ENCODE measurements at places on chromosomes 1 and 21.

DNA sequence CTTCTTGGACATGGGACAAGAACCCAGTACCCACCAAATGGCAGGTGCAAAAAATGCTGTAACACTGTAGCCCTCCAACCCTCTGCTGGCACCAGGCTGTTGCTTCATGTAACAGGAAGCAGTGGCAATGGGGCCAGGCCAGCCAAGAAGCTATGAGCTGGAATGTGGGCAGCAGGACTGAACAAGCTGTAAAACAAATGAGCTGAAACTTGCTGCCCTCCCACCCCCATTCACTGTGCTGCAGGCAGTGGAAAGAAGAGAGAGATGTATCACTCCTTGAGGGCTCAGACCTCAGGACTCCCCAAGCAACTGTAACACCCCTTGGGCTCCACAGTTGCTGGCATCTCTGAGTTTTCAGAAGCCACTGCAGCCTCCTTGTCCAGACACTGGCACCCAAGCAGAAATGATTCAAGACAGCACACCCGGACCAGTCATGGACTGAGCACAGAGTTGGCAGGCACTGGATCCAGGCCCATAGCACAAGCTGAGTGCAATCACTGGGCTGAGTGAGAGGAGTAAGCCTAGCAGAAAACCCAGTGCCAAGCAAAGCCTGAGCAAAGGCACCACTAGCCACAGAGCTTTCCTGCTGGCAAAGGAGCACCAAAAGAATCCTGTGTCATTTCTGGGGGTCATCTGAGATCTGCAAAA, 321.4 kb upstream of the CXADR start:
- peak; percentile 6 for DNase-seq

GRCh38 chr1:226956942-226957713, 17.0 kb downstream of the COQ8A start:
- no peak for DNase-seq

GRCh38 chr21:30710499-30710898, 8.1 kb downstream of the KRTAP21-3 start:
- no peak for DNase-seq

DNA sequence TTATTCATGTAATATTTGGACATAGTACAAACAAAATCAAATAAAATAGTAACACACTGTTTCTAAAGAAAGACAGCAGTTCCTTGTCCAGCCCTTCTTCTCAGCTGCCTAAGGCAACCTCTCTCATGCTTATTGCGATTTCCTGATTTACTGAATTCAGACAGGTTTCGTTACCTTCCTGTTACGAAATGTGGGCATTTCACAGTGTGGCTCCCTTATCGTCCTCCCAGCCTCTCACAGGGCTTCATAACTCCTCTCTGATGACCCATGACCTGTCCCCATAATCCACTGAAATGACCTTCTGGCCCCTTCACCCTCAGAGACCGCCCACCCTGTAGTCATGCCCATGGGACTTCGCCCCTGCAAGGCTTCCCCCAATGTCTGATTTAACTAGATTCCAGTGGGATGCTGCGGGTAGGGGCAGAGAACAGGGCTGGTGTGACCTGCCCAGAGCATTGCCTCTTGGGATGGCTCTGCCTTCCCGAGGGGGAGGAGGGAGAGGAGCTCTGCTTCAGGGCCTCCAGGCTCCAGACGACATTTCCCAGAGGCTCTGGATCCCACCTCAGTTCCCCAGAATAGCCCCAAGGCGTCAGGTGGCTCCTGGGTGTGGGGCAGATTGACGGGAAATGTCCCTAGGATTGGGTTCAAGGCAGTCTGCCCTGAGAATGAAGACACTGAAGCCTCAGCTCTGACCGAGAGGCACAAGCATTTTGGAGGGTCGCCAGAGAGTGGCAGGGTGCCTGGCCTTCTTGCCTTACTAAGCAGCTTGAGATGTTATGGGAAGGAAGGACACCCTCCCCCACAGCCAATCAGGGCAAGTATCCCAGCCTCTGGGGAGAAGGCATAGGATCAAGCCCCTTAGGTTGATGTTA, 20.6 kb downstream of the PADI2 start:
- DNase-seq = peak; percentile 40

DNA sequence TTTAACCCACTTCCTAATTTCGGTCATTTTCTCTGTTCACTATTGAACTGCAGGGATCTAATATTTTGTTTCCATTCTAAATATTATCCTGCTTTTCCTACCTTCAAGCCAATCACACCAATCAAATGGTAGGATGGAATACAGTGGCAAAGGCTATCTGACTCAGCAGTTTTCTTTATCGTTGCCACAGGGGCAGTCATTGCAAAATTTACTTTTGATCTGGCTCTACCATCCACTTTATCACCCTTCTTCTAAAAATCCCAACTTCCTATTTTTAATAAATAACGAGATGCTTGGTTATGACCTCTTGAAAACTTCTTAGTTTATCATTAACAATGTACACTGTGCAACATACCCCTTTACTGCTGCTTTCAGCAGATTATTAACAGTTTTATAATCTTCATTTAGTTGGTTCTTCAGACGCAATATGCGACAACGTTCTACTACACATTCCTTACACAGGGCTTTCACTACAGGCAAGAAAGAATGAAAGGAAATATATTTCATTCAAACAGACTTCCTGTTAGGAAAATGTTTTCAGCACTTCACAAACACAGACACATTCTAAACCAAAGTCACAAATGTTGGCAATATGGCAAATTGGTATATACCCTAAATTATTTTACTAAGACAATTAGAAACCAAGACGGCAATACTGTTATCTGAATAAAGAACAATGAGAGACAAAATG, 52.3 kb upstream of the RAP1GAP start:
- no peak for DNase-seq

DNA sequence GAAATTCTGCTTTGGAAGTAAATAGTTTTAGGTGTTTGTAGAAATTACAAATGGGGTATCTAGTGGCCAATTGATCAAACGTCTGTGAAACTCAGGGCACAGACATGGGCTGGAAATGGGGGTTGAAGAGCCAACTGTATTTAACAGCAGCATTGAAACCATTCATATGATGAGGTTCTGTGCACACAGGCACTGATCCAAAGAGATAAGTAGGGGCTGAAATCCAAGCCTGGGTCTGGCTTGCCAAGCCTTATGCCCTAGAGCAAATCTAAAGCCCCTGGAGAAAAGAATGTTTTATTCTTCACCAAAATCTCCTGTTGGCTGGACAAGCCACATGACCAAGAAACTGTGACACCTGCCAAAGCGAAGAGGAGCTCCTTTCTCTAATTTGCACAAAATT, 67.6 kb upstream of the ST6GALNAC5 start:
- DNase-seq = no peak

DNA sequence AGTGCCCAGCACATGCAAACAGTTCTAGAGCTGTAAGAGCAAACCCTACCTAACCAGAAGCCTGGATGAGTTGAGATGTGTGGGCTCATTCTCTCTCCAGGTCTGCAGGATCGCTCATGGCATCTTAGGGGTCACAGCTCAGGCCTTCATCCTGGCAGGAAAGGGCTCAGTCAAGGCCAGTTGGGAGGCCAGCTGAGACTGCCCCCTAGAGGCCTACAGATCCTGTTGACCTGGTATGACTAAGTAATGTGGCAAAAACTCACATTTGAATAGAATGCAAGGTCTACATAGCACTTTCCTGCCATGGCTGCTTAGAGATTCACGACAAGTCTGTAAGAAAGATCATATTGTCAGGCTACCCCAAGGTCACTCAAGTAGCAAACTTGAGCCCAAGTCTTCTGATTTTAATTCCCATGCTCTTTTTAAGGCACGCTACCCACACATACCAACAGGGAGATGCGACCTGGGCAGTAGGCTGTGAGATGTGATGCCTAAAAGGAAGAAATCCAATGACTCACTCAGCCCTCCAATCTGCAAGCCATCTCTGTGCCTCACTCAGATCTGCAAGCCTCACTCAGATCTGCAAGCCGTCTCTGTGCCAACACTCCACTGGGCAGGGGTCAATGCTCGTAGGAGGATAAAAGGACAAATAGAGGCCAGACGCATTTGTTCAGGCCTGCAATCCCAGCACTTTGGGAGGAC, 5.1 kb upstream of the CAPN8 start:
- DNase-seq = peak; percentile 56

DNA sequence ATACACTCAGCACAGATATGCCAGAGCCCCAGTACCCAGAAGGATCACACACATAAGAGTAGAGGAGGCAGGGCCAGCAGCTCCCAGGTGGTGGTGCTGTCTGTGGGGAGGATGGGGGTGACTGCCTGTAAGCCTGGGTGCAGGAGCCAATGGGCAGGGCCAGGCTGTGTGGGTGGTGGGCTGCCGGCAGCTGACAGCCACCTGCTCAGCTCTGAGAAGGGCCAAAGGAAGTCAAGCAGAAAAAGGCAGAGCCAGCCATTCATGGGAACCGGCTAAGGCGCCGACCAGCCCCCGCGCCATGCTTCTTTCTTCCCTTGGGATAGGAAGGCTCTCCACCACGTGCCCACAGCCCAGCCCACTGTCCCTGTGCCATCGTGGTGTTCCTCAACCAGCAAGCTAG, 14.1 kb downstream of the PIK3C2B start:
- DNase-seq = no peak

- no peak for DNase-seq
These were observed 18.5 kb upstream of the MAGOH start for GRCh38 chr1:53256511-53257453.

GRCh38 chr1:184753608-184754475, 816 bp downstream of the EDEM3 start:
- DNase-seq = peak; percentile 43

DNA sequence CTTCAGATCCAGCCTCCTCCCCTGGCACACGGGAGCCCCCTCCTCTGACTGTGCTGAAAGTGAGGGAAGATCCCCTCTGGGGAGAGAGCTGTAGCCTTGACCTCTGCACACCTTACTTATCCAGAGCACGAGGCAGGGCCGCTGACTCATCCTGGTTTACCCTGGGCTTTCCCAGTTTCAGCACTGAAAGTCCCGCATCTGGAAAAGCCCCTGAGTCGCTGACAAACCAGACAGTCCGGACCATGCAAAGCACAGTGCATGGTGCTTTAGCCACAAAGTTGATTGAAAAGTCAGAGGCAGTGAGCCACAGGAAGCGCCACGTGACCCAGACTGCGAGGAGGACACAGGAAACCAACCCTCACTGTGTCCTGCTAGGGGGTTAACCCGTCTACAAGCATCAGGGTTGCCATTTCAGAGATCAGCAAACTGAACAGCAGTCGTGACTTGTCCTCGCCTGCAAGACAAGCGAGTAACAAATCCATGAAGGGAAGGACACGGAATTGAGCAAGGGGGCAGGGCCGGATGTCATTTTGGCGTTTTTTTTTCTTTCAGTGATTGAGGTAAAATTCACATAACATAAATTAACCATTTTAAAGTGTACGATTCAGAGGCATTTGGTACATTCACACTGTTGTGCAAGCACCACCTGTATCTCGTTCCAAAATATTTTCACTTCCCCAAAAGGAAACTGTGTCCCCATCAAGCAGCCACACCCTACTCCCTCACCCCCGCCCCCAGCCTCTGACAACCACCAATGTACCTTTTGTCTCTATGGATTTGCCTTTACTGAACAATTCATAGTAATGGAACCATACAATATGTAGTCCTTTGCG, 19.9 kb upstream of the IFNGR2 start:
- peak; percentile 55 for DNase-seq

DNA sequence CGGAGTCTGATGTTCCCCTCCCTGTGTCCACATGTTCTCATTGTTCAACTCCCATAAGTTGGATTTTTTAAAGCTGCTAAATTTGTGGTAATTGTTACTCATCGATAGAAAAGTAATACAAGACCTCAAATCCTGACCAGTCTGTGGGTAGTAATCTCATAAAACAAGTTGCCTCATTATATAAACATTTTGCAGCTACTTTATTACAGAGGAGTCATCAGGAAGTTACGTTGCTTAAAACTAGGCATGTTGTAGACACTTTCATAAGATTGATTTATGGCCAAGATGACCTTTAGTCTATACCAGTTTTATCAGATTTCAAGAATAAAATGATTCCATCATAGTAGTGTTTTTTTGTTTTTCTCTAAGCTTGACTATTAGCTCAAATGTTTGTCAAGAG, 208.8 kb downstream of the GIPC2 start:
- DNase-seq = peak; percentile 46

- no peak for DNase-seq
These were observed 89.6 kb downstream of the AK5 start for GRCh38 chr1:77371396-77371795.

GRCh38 chr1:198162091-198162767, 5.4 kb downstream of the NEK7 start:
- no peak for DNase-seq

GRCh38 chr1:168054117-168054516, 82.6 kb downstream of the GPR161 start:
- DNase-seq = no peak

- no peak for DNase-seq
These were observed 44.2 kb downstream of the HSD3B1 start for GRCh38 chr1:119551218-119551617.

DNA sequence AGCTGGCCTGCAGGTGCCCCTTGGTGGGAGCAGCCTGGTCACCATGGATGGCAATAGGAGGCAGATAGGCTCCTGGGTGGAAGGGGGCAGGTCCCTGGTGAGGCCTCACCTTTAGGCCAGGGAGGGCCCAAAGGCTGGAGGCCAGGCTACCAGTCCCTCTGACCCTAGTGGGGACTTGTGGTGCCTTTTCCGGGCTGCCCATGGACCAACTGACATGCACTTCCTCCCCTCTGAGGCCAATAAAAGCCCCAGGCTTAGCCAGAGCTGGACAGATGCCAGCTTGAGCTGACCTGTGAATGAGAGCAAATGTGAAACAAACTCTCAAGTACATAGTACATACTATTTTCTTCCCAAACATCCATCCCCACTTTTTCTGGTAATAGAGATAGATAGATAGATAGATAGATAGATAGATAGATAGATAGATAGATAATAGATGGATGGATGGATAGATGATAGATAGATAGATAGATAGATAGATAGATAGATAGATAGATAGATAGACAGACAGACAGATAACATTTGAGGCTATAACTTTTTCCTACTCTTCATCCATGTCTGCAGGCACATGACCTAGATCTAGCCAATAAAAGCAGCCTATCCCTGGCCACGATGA, 9.2 kb upstream of the CTTNBP2NL start:
- DNase-seq = no peak

DNA sequence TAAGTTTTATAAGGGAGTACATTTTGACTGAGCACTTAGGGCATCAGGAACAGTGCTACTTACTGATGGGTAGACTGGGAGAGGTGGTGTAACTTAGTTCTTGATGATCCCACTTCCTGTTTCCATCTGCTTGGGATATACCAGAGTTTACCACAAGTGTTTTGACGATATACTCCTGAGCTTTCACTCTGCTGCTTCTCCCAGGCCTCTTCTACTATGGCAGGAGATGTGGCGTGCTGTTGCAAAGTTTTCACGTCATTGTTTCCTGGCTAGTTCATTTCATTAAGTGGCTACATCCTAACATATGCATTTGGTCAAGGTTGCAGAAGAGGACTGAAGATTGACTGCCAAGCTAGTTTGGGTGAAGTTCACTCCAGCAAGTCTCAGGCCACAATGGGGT, 41.3 kb upstream of the LAMC2 start:
- DNase-seq = no peak

GRCh38 chr21:38712071-38712470, 93.7 kb upstream of the ETS2 start:
- peak; percentile 67 for DNase-seq

GRCh38 chr1:11893907-11894251, 32.3 kb downstream of the KIAA2013 start:
- DNase-seq = peak; percentile 83

Data from AG20443 (cell line).